ENCODE measurements at places on chromosomes 3 and 15.

- no peak for DNase-seq
Measured at GRCh38 chr3:100825574-100825973, 116.3 kb downstream of the TFG start.

- no peak for DNase-seq
Measured at GRCh38 chr3:53858096-53858741, 11.9 kb downstream of the IL17RB start.

- DNase-seq, result no peak
Measured at GRCh38 chr15:71335591-71335990, 220.3 kb downstream of the THSD4 start.

DNA sequence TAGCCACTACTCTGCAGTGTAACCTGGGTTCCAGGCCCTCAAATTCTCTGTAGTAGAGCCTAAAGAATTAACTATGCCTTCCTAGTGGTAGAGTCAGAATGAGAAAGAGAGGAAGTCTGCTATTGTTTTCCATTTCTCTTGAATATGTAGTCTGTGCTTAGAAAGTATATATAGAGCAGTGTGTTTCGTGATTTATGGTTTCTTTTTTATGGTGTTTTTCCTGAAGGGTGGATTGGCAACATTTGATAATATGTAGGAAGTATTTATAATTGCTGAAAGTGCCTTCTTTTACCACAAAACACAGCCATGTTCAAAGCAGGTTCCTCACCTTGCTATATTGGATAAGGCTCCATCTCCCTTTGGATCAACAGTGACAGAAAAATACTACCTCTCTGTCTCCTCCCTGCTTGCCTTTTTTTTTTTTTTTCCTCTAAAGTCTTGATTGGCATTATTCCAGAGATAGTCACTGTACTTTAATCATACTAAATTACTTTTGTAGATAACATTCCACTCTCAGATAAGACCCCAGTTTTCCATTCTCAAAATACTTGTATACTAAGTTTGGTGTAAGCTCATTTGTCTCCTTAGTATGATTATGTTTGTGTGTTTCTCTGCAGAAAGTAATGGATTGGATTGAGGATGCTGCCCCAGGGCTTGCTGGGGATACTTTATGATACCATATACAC is 47.8 kb downstream of the IQGAP1 start:
- DNase-seq, result no peak

DNA sequence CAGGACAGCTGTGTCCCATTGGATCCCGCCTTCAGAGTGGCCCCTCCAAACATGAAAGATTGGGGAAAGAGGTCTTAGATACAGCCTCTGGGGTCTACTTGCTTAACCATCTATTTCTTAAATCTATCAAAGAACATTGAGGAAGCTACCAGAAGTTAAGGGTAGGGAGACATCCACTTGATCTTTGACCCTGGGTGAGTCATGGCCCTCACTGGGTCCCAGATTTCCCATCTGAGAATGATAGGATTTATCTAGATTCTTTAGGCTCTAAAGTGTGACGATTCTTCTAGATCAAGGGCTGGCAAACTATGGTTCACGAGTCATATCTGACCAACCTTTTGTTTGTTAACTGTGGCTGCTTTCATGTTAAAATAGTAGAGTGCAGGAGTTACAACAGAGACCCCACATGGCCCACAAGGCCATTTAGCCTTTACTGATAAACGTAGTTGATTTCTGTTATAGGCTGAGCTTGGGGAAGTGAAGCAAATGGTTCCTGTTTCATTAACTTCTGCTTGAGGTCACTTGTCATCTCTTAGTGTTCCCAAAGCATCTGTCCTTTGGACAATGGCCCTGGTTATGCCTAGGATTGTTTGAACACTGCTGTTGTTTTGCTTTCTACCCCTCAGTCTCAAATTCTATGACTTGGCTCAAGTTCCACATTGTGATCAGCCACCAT is 8.0 kb downstream of the MUC13 start:
- no peak for DNase-seq

- no peak for DNase-seq
Measured at GRCh38 chr3:141998669-141999290, 122.3 kb downstream of the ATP1B3 start.

GRCh38 chr3:69558912-69559311 is 173.0 kb upstream of the FRMD4B start:
- no peak for DNase-seq

Measured in activated CD4-positive, alpha-beta T cell treated with anti-CD3 and anti-CD28 coated beads for 4 hours (primary cell).